ENCODE measurements at places on chromosomes 5 and 9. TPM values are rescaled to one million over a fixed set of nuclear protein-coding genes. Genes with fewer than 3 reads are reported as not detected.

TIMD4 gene
- total RNA-seq, result 7.6 TPM

DNA sequence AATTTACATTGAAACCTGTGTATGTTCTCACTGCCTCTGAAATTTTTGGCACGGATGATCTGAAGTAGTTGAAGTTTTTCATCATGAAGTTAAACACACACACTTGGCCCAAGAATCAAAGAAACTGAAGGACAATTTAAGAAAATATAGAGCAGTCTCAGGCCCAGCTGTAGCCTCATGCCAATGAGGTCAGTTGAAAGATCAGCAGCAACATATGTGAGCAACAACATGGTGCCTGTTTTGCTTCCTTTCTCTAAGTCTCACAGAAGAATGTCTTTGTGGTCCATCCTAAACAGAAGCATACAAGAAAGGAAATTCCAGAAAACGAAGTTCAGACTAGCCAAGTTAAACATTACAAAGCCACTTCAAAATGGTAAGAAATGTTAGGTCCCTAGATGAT is 1737.2 kb downstream of the MAT2B start:
- DNase-seq, result no peak

DNA sequence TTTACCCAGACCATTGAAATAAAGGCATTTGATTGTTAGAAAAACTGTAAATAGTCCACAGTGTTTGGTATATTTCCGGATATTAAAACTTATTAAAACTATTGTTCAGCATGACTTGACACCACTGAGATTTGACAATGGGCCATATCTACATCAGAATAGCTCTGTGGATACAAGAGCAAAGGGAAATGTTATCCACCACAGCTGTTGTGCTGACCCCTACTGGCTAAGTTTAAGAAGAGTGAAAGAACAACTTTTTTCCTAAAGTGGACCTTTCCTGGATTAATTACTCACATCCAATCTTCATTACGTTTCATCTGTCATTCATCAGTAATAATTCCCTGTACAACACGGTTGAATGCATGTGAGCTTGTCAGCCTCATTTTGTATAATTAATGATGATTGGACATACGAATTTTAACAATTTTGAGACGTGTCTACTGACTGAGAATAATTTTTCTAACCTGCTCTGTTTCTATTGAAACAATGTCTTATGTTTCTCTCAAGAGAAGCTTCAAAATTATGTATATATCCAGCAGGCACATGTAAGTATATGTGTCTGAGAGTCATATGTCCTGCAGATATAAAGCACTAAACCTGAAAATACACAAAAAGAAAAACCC is 1952.6 kb downstream of the MAT2B start:
- DNase-seq, result no peak

SPINK4 gene
- not detected for total RNA-seq

GRCh38 chr5:119366540-119366881 is 10.7 kb downstream of the TNFAIP8 start:
- no peak for DNase-seq

DNA sequence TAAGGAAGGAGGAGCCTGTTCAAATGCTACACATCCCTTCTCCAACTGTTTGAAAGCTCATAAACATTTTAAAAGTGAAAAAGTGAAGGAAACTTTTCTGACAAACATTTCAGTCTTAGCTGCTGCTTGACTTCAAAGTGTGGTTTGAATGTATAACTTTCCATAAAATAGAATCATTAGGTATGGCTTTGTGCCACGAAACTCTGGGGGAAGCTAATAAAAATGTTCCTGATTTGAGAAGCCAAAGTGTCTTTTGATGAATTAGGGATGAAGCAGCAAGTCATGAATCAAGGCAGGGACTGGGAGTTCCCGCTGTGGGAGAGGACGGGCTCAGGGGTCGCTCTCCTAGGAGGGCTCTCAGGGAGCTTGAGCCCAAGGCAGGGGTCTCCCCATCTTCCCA is 15.3 kb downstream of the MVB12B start:
- no peak for DNase-seq

GABRA6 gene
- not detected for total RNA-seq

GRCh38 chr5:110909950-110910349 is 161.6 kb upstream of the TSLP start:
- no peak for DNase-seq

GRCh38 chr9:125696106-125696647 is 10.8 kb downstream of the MAPKAP1 start:
- DNase-seq, result no peak

ORM2 gene
- total RNA-seq, result not detected

GRCh38 chr5:41625571-41625970 is 115.2 kb upstream of the PLCXD3 start:
- DNase-seq, result no peak

GRCh38 chr5:130109152-130109551 is 204.9 kb downstream of the CHSY3 start:
- no peak for DNase-seq

DNA sequence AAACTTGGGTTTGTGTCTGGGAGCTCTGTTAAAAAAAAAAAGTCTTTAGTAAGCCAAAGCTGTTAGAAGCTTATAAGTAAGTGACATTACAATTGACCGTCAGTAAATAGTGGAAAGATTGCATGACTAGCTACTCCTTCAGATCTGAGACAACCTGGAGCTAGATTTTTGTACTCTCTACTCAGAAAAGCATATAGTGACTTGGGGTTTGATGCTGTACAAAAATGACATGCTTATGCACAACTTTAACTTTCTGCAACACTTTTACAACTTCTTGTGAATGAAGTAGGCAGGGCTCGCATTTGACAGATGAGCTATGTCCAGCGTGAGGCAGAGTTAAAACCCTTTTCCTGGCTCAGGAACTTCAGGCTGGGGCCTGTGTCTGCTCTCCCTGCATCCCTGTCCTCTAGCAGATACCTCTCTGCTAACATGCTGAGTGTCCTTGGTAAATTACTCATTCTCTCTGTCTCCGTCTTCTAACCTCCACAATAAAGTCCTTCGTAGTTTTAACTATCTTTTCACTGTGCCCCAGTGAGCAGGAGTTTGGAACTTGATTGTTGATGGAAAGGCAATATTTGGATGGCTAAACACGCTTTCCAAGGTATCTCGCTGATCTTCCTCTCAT is 471 bp upstream of the GHR start:
- DNase-seq, result no peak

DNA sequence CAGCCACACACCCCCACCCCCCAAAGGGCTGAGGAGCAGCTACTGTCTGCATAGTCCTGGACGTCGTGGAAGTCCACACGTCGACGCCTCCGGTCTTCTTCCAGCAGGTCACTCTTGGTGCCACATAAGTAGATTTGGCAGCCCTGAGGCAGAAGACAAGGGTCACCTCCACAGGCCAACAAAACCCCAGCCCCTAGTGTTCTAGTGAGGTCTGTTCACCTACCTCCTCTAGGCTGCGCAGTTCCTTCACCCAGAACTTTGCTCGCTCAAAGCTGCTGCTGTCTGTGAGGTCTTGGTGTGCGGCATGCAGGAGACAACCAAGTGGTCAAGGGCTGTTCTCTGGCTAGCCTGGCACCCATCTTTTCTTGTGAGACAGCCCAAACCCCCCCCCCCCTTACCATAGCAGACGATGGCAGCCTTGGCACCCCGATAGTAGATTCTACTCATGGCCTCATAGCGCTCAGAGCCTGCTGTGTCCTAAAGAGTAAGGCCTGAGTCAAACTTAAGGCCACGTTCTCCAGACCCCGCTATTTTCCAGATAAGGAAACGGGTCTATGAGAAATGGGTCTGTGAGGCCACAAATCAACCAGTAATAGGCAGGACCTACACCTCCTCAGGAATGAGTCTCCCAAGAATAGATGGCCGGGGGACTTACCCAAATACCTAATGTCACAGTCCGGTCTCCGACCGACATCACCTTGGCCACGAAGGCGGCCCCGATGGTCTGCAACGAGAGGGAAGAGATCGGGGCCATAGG is 987 bp downstream of the RAB24 start:
- DNase-seq, result no peak

ZMAT2 gene
- total RNA-seq, result 50.4 TPM

GRCh38 chr9:127162046-127162863 is 39.8 kb upstream of the ANGPTL2 start:
- DNase-seq, result no peak

SMIM33 gene
- not detected for total RNA-seq

DNA sequence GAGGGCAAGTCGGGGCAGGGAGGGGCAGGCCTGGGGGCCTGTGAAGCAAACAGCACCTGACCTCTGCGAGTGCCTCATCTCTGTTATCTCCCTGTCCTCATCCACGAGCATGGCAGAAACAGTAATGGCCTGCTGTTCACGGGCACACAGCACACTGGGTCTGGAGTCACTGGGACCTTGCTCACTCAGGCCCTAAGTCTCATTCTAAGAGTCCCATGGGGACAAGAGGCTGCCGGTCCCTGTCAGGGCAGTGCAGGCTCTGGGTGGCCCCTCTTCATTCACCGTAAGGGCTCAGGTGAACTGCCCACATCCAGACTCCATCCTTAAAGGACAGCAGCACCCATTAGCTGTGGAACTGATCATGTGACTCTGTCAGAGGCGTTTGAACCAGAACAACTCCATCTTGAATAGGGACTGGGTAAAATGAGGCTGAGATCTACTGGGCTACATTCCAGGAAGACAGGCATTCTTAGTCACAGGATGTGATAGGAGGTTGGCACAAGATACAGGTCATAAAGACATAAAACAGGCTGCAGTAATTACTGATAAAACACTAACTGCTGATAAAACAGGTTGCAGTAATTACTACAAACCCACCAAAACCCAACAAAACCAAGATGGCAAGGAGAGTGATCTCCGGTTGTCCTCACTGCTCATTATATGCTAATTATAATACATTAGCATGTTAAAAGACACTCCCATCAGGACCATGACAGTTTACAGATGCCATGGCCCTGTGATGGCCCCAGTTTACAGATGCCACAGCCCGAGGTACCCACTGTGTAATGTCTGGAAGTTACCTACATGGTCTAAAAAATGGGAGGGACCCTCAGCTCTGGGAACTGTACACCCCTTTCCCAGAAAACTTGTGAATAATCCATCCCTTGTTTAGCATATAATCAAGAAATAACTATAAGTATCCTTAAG is 28.7 kb downstream of the BICD2 start:
- DNase-seq, result no peak

GLDC gene
- 7.9 TPM for total RNA-seq

NR6A1 gene
- total RNA-seq, result 0.71 TPM

TUBB4B gene
- total RNA-seq, result 172 TPM

- no peak for DNase-seq
Measured at GRCh38 chr9:91427873-91428272, 4.2 kb upstream of the NFIL3 start.

DNA sequence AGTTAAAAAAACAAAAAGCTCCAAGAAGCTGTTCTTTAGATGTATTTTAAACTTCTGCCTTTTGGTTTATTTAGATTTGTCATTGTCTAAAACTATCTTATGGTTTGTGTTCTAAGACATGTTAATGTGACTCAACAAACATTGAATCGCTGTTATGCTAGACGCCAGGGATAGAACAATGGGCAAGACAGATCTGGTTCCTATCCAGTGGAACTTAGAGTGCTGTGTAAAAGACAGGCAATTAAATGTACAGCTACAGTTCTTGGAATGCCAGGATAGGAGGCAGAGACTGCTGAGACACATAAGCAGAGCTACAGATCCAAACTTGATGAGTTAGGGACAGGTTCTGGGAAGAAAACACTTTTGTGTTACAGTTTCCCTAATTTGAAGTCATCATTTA is 22.4 kb downstream of the LYRM7 start:
- no peak for DNase-seq

GRCh38 chr9:20929276-20929675 is 102.2 kb downstream of the HACD4 start:
- no peak for DNase-seq

DNA sequence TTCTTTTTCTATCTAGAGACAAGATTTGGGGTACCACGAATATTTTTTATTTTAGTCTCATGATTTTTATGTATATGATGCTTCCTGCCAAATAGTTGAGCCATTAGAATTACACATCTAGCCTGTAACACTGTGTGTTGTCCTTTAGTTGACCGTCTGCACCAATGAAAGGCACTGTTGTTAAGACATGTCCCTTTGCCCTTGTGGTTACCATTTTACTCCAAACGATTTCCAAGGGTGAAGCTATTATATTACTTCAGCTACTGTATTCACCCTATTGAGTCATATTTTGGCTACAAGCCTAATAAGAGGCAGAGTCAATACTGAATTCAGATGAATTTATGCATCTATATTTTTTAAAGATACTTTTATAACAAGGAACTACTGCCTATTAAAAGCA is 207.6 kb downstream of the CETN3 start:
- no peak for DNase-seq

ARL14EPL gene
- total RNA-seq, result not detected

PCDHA1 gene
- not detected for total RNA-seq

- DNase-seq, result no peak
Measured at GRCh38 chr9:129597355-129598088, 23.4 kb downstream of the C9orf50 start.

DNA sequence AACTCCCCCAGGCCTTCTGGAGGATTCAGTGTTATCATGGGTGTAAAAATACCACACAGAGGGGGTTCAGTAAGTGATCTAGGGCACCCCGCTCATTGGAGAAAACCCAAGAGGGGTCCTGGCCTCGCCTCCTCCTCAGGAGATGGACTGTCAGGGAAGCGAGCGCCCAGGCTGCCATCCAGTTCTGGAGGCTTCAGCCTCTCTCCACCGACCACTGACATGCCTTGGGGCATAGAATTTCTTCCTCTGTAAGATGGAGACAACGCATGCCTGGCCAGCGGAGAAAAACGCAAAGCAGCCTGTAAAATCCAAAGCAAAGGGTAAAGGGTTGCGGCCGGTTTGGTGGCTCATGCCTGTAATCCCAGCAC is 165.4 kb downstream of the COL23A1 start:
- DNase-seq, result no peak

TGFBI gene
- 158 TPM for total RNA-seq

GABRA1 gene
- total RNA-seq, result not detected

DNA sequence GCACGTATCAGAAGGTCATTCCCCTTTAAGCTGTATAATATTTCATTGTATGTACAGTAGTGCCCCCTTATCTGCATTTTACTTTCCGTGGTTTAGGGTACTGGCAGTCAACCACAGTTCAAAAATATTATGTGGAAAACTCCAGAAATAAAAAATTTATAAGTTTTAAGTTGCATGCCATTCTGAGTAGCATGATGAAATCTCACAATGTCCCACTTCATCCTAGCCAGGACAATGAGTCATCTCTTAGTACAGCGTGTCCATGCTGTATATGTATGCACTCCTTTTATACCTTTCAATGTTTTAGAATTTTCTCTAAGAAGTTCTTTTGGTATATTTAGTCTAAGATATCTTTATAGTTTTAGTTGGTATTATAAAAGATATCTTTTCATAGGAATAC is 115.0 kb upstream of the HAND1 start:
- no peak for DNase-seq

ST8SIA4 gene
- 7.0 TPM for total RNA-seq

BSPRY gene
- total RNA-seq, result not detected

DNA sequence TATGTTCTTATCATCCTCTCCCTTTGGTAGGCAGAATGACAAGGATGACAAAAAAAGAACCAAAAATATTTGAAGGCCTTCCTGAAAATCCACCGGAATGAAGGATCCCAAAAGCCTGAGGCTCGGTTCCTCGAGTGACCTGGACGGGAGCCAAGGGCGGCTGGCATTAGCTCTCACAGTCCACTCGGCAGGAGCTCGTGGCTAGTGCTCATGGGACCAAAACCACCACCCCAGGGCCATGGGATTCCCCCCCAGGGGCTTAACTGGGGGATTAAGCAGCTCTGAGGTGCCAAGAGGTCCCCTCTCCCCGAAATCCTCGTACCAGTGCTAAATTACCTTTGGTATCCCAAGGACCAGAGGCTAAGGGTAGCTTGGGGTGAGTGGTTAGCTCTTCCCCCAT is 586 bp upstream of the PDZD2 start:
- no peak for DNase-seq

- no peak for DNase-seq
Measured at GRCh38 chr5:82313016-82313415, 34.9 kb upstream of the RPS23 start.

- DNase-seq, result no peak
Measured at GRCh38 chr9:9387511-9388115, 1225.2 kb downstream of the PTPRD start.
